ENCODE measurements at places on chromosomes 1 and 21. TPM values are rescaled to one million over a fixed set of nuclear protein-coding genes. Genes with fewer than 3 reads are reported as not detected.
A peak's percentile ranks its signal among the peaks of the same experiment; 100 is the strongest.

Gene ZBTB17
- total RNA-seq: 13.8 TPM

Gene SPAG17
- total RNA-seq: 0.09 TPM

DNA sequence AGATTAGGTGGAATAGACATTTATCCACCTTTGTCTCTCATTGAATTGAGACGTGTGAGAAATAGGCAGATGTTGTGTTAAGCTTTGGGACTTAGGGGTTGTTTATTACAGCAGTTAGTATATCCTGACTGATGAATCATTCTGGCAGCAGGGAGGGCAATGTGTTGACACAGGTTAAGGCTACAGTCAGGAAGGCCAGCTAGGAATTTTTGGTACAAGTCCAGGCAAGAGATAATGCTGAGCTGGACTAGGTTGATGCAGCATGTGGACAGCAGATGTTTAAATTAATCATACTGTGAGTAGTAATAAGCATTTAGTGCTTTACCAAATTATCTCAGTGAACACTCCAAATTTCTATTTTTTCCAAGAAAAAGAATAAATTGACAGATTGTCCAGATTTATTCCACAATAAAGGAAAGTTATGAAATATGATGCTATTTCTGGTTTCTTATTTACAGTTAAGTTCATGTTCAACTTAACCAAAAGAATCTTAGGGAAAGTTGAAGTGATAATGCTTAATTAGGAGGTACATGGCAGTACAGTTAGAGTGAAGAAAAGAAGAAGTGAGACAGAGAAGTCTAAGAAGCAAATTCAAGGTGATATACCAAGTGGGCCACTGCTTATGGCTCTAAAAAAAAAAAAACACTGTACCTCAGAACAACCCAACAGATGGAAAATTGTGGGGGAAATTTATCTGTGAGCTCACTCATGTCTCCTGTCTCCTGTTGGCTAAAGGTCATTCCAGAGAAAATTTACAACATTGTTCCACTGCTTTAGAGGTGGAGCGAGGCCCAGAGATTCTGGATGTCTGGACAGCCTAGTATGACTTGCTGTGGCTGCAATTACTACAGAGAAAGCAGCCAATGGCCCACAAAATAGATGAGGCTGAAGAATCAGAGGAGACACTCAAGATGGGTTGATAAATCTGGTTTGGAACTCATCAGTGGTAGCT is 102.7 kb upstream of the C21orf91 start:
- peak; percentile 85 for DNase-seq

DNA sequence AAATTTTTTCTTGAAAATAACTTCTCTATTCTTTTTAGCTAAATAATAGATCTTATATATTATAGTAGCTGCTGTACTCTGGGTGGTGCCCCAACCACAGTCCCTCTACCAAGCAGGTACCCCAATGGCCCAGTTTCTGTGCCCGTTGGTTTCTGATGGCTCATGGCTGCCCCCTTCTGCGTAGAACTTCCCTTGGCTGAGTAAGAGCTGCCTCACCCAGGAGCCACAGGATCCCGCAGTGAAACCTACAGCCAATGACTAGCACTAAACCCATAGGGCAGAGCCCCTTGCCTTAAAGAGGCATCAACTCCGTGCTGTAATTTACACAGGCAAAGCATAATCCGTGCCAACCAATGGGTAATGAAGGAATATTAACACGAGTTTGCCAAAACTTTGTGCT is 247.5 kb downstream of the USH2A start:
- DNase-seq: no peak

GRCh38 chr1:171207377-171207776 is 22.3 kb downstream of the FMO2 start:
- DNase-seq: no peak

DNA sequence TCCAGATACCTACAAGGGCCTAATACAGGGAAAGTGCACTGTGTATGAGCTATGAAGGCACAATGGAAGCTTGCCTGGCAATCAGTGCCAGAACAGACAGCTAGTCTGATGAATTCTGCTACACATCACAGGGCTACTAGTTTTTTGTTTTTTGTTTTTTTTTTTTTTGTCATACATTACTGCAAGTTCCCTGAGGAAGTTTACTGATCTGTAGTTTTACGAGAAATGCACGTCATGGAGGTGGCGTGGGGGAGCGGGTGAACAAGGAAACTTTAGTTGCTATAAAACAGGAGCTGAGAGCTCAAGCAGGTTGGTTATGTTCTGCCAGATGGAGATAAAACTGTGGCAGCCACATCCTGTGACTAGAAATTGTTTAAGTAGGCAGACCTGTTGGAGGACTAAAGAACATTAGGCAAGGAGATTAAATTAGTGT is 17.7 kb downstream of the PTPRC start:
- no peak for DNase-seq

DNA sequence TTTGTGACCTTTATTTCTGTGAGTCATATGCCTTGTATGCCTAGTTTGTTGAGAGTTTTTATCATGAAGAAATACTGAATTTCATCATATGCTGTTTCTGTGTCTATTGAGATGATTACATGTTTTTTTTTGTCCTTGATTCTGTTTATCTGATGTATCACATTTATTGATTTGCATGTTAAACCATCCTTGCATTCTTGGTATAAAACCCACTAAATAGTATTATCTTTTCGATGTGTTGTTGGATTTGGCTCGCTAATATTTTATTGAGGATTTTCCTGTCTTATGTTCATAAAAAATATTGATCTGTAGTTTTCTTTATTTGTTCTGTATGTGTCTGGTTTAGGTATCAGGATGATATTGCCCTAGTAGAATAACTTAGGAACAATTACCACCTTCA is 164.7 kb upstream of the CHRM3 start:
- no peak for DNase-seq

Measured in fibroblast of the aortic adventitia (primary cell).